ENCODE measurements at places on chromosomes 2 and 18.
A peak's percentile ranks its signal among the peaks of the same experiment; 100 is the strongest.

DNA sequence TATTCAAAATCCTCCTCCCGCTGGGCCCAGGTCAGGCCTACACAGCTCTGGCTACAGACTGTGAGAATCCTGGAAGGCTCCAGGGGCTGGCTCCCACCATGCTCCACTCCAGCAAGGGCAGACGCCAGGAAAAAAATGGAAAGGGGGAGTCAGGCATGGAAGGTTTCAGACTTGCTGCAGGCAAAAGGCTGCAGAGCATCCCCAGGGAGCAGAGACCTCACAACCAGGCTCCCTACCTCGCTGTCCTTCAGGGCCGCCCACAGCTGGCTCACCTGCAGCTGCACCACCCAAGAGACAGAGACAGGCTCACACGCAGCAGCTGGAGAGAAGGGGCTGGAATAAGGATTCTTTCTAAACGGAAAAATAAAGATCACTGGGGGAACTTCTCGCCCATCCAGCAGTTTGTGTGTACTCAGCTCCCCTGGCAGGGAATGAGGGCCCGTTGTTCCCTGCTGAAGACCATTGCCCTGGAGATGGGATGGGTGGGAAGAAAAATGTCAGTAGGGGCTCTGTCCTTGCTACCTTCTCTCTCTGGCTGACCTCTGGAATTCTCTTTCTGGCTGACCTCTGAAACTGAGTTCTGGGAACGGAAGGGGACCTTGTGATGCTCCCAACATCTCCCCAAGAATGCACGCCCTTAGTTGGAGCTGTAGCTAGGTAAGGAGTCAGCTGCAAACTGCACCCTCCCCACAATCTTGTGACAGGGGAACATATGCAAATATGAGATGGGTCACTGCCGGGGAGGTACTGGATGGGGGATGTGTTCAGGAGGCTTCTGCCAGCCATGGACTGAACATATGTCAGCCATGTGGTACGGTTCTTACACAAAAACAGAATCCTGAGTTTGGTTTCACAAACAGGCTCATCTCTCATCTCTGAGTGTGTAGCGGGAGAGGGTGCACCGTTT is 34.5 kb downstream of the BCL2 start:
- no peak for DNase-seq

GRCh38 chr2:143734507-143734906 is 605.3 kb downstream of the ARHGAP15 start:
- no peak for DNase-seq

DNA sequence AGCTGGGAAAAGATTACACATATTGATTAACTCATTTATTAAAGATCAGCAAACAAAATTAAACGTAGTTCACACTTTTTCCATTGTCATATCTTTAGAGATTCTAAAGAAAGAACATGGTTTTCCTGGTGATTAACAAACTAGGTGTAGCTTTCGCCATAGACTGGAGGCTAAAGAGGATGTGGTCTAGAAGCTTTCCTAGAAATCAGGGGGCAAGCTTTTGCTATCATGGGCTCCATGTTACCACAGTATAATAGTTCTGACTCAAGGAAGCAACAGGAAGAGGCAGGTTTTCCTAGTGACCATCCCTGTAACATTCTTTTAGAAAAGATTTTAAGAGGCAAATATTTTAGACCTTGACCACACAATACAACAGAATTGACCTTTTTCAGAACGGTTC is 232.7 kb downstream of the METTL4 start:
- peak; percentile 60 for DNase-seq

DNA sequence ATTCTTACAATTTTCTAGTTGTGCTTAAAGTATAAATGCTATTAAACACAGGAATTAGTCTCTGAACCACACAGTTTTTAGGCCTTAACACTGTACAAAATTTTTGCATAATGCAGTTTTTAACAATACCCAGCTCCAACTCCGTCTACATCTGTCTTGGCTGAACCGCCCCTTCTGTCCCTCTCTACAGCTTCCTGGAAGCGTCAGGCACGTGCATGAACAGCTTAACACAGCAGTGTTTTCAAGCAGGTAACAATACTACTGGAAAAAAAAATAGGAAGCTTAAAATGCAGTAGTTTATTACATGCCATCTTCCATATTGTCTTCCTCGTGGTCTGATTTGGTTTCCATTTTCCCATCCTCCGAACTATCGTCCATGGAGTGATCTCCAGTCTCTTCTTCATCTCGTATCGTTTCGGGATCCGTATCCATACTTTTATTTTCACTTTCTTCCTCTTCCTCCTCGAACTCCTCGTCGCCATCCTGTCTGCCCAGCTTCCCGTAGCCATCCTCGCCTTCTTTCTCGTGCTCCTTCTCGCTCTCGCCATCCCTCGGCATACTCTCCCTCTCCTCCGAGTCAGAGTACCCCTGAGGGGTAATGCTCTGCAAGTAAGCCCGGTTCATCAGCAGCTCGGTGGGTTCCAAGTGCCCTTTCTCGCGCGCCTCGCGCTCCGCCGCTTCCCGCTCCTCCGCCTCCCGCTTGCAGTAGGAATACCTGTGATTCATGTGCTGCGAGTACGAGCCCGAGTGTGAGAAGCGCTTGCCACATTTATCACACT is 130.6 kb downstream of the ZEB2 start:
- no peak for DNase-seq

DNA sequence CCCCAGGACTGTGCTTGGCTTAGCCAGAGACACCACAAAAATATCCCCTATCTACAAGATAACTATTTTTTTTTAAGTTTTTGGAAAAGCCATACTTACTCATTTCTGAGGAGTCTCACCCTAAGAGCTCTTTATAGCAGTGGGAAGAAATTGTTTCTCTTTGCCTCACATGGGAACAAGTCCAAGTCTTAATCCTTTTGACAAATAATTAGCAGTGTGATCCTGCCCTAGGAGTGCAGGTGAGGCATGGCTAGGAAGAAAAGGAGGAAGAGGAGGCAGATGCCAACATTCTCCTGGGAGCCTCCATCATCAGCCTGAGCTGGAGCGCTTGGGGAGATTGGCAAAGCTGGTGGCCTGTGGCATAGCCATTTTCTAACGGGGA is 115.6 kb downstream of the STPG4 start:
- DNase-seq, result no peak

DNA sequence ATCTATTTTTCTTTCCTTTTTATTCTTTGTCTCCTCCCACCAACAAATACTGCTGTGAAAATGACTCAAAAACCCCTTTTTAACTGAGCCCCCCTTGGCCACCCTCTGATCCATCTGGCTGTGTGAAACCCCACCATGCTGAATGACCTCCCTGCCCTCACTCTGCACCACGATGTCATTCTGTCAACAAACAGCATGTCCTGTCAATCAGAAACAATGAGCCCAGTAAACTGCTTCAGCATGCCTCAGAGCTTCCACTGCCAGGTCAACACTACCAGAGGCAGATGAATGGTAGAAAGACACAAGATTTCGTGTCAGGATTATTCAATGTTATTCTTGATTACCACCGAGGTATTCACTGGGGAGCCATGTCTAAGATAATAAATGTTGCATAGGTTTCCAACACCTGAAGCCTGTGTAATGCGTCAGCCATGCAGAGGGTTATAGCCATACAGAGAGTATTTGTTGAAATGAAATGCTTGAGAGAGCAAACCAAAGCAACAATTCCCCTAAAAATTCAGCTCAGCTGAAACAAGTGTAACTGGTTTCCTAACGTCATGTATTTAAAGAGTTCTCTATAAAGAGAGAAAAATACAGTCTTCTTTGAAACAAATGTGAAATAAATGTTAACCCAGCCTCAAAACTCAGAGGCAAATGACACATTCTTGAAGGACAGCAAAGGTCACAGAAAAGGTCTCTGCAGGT is 76.7 kb downstream of the LRP2 start:
- DNase-seq, result no peak

DNA sequence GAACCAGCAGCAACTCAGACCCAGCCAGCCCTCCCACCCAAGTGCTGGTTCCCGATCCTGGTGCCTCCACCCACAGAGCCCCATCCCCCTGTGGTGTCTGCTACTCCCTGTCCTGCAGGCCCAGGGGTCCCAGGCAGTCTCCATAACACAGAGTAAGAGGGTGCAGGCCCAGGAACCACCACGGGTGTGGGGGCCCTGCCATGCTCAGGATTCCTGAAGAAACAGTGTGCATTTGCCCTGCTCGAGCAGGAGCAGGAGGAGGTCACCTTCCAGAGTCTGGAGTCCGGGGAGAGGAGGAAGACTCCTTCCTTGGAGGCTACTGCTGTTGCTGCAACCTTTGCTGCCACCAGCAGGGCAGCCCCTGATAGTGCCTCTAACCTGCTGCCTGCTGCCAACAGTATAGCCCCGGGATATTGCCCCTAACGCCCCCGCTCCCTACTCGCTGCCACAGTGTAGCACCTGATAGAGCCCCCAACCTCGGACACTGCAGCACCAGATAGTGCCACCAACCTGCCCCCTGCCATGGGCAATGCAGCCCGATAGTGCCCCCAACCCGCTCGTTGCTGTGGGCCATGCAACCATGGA is 46.8 kb upstream of the ANKRD62 start:
- DNase-seq, result peak; percentile 13

GRCh38 chr2:45237128-45237527 is 227.9 kb upstream of the SIX2 start:
- DNase-seq, result peak; percentile 27

DNA sequence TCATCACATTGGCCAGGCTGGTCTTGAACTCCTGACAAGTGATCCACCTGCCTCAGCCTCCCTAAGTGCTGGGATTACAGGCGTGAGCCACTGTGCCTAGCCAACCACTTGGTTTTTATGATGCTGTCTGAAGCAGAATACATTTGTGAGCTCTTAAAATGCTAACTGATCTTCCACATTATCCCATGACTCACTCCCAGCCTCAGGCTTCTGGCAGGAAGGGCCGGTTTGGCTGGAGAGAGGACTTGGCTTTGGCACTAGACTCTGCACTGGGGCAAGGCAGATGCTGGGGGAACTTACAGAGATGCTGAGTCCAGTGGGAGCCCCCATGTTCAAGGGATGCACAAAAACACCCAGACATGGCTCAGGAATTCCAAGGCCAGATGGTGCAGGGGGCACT is 40.5 kb upstream of the SH3BP4 start:
- no peak for DNase-seq

DNA sequence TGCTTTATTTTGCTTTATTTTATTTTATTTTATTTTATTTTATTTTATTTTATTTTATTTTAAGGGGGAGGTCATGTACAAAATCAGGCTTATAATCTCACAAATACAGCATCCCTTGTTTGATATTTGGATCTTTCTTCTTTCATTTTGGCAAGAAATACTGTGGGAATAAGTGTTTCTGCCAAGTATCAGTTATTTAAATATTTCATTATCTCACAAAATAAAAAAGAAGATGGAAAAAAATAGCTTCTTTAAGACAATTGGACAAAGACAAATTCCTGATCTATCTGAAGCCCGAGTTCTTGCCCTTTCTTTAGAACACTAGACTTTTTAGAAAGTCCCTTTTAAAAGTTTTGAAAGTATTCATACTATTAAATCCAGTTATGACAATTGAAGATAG is 560.5 kb upstream of the ZEB2 start:
- DNase-seq, result no peak

- no peak for DNase-seq
Observed at GRCh38 chr2:198596985-198597384, 792.6 kb downstream of the PLCL1 start.

- DNase-seq, result no peak
Observed at GRCh38 chr18:48607056-48607984, 68.5 kb downstream of the CTIF start.

DNA sequence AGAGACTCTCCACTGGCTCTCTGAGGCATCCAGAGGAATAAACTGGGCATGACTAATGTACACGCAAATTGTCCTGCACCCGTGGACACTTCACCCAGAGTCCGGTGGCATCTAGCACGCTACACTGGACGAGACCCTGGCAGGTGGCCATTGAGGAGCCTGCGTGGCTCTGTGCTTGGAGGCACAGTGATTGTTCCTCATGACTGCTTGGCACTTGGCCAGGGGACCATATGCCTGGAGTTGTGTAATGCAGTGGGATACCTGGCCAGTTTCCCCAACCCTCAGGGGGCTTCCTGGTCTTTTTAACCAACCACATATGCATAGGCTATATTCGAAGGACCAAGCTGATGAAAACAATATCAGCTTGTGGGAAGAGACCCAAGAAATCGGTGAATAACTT is 66.6 kb downstream of the MTCL1 start:
- no peak for DNase-seq

- DNase-seq, result no peak
Observed at GRCh38 chr2:56981554-56981953, 797.8 kb downstream of the CCDC85A start.

GRCh38 chr2:26901326-26902183 is 53.6 kb downstream of the DPYSL5 start:
- DNase-seq, result no peak

- DNase-seq, result no peak
Observed at GRCh38 chr2:680496-680895, 3.3 kb upstream of the TMEM18 start.

DNA sequence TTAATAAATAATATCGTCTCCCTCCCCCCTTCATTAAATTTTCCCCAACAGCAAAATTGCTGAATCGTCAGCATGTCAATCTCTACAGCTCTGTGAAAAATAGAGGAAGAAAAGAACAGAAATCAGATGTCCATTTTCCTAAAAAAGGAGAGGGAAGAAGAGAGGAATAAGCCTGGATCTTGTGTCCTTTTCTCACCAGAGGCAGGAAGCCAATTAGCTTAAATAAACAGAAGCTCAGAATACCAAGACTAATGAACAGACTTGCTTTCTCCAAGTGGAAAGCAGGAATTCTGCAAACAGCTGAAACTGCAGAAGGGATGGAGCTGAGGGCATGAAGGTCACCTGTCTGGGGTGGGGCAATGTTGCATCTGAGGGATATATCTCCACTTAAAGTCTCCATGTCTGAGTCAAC is 265.7 kb downstream of the CCDC85A start:
- DNase-seq, result no peak

- DNase-seq, result no peak
Observed at GRCh38 chr18:48913201-48913600, 37.6 kb downstream of the SMAD7 start.

DNA sequence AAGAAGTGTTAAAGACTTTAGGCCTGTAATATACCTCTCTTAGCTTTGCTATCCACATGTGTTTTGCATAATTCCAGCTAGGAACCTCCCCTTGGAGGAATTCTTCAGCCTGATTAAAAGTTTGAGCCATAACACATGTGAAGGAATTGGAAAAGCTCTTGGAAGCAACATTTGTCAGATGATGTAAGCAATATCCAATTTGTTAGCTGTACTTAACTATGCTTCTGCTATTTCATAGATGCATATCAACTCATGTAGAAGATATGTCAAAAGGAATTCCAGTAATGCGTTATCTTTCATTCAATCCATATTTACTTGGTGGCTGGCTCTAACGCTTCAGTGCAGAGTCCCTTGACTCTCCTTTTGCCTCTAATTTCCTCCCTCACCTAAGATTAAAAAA is 46.2 kb downstream of the PKP4 start:
- no peak for DNase-seq

GRCh38 chr2:22525681-22526080 is 859.3 kb upstream of the KLHL29 start:
- DNase-seq, result no peak

Data from hematopoietic multipotent progenitor cell treated with erythropoietin and hydrocortisone succinate and interleukin-3 and kit ligand, for 4 days (in vitro differentiated cells).